ENCODE measurements at places on chromosomes 5 and 9. TPM values are rescaled to one million over a fixed set of nuclear protein-coding genes. Genes with fewer than 3 reads are reported as not detected.

SOHLH1 gene
- not detected for total RNA-seq

PCDHGC5 gene
- 2.7 TPM for total RNA-seq

PDE8B gene
- 10.6 TPM for total RNA-seq

SPATA31E1 gene
- not detected for total RNA-seq

PCDHB10 gene
- total RNA-seq = 1.9 TPM

CBY3 gene
- not detected for total RNA-seq

CD72 gene
- total RNA-seq = 5.2 TPM

TSC1 gene
- total RNA-seq = 50.8 TPM

AGPAT2 gene
- total RNA-seq = 184 TPM

GABRA1 gene
- 0.20 TPM for total RNA-seq

DNA sequence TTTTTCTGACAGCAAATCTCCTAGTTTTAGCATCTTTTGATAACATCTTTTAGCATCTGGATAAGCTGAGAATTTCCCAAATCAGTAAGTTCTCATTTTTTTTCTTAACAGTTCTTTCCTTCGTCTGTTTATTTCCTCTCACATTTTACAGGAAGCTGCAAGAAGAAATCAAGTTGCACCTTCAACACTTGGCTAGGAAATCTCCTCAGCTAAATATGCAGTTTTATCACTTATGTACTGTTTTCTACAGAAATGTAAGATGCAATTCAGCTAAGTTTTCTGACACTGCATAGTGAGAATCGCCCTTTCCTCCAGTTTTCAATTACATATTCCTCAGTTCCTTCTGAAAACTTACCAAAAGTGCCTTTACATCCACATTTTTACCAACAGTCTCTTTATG is 59.0 kb upstream of the MSX2 start:
- no peak for DNase-seq
- peaks cover 2% of the 10 kb centered on the region for H3K27me3 ChIP-seq
- no peak overlapping the region for H3K27ac ChIP-seq
- no peaks in the 10 kb centered on the region for H3K36me3 ChIP-seq

GRCh38 chr5:172144291-172144815 is 43.7 kb downstream of the STK10 start:
- peaks cover 2% of the 10 kb centered on the region for H3K36me3 ChIP-seq
- H3K27ac ChIP-seq = no peak overlapping the region

DNA sequence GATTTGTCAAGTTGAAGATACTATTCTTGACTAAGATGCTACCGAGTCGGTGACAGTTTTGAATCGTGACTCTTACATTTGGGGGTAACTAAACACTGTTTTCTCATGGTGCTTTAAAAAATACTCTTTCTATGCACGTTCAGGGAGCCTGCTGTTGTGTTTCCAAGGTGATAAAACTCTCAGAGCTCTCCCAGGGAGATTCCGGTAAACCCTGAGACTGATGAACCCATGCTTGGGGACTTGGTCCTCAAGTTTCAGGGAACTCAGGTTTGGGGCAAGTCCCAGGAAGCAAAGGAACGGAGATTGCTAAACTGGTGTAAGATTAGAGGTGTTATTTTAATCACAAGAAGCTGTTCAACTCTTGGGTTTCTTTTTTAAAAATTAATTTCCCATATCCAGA is 1.4 kb downstream of the GDA start:
- DNase-seq = no peak
- H3K4me3 ChIP-seq = no peak overlapping the region
- H3K4me1 ChIP-seq = no peaks in the 10 kb centered on the region

DNA sequence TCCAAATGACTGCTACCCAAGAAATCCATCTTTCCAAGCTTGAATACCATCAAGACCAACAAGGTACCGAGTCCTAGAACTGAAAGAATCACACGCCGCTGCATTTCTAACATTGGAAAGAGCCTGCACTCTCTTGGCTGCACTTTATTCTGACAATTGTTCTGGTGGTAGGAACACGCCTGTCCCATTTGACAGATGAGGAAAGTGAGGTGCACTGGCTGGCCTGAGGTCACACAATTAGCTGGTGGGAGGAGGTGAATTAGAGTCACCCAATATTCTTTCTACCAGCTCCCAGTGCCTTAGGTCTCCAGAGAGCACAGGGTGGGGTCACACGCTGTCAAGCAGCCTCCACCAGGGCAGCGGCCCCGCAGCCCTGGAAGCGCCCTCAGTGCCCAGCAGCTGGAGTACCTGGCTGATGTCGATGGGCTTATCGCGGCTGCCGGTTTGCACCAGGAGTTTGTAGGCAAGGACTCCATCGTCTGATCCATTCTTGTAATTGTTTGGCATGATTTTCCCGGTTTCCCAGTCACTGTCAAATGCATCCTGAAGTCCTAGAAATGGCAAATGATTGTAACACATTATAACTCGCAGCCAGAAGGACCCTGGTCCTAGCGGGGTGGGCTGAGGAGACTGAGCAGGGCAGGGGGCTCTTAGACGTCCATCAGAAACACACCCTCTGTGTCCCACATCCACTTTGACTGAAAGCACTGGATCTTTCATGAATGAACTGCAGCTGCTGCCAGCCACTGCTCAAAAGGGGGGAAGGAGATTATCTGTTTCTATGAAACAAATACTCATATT is 55.1 kb downstream of the PTCH1 start:
- H3K4me3 ChIP-seq = no peak overlapping the region
- peaks cover 70% of the 10 kb centered on the region for H3K4me1 ChIP-seq
- no peaks in the 10 kb centered on the region for H3K27me3 ChIP-seq
- DNase-seq = no peak

DNA sequence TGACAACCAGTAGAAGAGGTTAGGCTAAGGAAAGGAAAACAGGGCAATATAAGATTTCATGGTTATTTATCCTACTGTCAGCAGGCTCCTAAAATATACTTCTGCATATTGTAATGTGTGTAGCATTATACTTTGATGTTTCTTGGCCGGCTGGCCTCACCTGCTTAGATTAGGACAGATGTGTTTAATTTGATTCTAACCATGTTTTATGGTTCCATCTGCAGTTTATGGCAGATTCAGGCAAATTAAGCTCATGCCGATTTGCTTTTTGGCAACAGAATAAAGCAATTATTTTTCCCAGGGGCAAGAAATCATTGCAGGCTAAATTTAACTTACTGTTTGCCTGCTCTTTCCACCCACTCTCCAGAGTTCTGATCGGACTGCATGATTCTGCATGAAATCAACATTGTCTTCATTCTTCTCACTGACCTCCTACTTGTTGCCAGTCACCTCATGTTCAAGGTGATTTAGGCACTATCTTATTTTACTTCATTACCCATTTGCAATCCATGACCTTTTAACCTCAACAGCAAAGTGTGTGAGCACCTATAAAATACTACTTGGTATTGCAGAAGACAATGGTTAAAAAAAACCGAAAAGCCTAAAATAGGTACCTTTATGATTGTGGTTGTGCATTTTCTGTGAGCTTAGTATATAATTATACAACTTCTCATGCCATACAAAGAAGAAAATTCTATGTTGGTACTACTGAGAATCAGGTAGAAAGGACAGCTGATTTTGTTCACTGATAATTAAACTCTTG is 125.2 kb downstream of the EDIL3 start:
- no peak overlapping the region for H3K4me3 ChIP-seq
- no peaks in the 10 kb centered on the region for H3K27me3 ChIP-seq
- H3K36me3 ChIP-seq = no peaks in the 10 kb centered on the region
- H3K4me1 ChIP-seq = no peaks in the 10 kb centered on the region
- no peak for DNase-seq

DNA sequence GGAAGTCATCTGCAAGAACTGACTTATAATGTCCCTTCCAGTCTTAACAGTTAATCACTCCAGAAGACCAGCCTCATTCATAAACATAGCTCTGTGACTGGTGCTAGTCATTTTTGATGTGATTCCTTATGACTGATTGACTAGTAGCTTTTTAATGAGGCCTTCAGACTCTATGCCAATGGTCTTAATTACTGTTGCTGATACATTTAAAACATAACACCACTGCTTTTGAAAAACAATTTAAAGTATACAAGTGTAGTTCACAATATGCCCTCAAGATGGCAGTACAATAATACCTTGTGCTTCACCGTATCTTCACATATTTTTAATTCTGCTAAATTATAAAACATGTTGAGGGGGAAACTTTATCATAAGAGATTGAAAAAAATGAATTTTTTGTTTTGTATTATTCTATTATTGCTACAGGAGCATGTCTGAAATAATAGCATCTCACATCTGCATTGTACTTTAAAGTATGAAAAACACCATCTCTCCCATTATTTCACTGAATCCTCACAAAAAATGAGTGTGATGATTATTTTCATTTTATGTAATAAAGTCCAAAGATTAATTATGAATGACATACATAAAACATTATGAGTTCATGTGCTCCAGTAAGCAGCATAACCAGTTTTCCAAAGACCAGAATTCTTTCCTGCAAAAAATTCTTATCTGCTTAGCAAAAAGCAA is 55.2 kb upstream of the SHISAL2B start:
- no peaks in the 10 kb centered on the region for H3K27me3 ChIP-seq
- no peak overlapping the region for H3K27ac ChIP-seq
- H3K4me1 ChIP-seq = peaks cover 20% of the 10 kb centered on the region
- no peak overlapping the region for H3K4me3 ChIP-seq

- peak; percentile 76 for DNase-seq
- H3K36me3 ChIP-seq = peaks cover 4% of the 10 kb centered on the region
Measured at GRCh38 chr9:3827175-3827574, 301.4 kb upstream of the RFX3 start.

DNA sequence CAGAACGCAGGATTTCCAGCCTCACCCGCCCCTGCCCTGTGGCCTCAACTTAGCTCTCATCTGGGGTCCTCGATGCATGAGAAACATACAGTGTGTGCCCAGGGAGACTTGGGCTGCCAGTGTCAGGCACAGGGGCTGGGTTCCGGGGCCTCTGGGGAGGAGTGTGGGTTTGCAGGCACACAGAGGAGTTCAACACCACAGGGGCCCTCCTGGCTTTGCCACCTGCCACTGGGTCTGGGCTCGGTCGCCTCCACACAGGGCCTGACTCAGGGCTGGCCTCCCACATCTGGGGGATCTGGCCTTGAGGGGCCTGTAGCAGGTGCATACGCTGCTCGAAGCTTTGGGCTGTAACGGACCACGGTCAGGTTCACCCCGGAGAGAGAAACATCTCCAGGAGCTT is 111.6 kb downstream of the COL5A1 start:
- H3K36me3 ChIP-seq = no peaks in the 10 kb centered on the region
- no peak for DNase-seq
- no peak overlapping the region for H3K27ac ChIP-seq
- no peak overlapping the region for H3K4me3 ChIP-seq

DNA sequence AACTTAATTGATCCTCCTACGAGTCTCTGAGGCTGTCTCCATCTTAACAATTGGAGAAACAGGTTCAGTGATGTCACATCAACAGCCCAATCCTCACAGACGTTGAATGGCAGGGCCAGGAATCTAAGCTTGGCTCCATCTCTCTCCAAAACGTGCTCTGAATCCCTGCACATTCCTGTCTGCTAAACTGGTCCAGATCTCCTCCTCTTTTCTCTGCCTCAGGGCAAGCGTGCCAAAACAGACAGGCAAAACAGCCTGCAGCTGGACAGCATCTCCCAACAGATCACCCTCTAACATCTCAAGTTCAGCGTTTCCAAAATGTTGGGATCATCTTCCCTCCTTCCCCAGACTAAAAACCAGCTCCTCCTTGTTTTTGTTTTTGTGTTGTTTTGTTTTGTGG is 6.6 kb downstream of the FBP1 start:
- no peak overlapping the region for H3K4me3 ChIP-seq
- H3K27me3 ChIP-seq = no peaks in the 10 kb centered on the region
- no peaks in the 10 kb centered on the region for H3K36me3 ChIP-seq

DNA sequence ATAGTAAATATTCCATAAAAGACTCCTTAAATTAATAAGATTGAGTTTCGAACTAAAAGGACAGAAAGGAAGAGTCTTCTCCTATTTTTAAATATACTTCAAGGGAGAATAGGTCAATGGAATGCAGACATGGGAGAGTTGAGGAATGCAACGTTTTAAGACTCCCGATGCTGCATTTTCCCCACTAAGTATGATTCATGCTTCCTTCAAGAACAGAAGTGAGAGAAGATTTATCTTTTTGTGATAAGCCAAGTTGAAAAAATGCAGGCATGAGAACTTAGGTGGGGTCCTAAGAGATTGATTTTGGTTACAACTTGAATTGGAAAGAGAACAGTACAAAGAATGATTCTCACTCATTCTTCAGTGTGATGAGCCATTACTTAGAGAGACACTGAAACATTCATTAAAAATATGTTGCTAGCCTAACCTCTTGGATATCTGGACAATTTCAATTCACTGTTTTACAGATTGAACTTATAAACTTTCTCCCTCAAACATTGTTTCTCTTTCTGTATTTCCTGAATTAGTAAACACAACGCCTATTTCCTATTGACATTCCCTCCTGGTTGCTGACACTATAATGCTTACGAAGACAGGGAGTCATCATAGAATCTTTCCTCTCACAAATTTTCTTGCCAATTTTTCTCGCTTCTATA is 1666.1 kb upstream of the WWC1 start:
- no peak overlapping the region for H3K4me3 ChIP-seq
- H3K27me3 ChIP-seq = no peaks in the 10 kb centered on the region
- H3K36me3 ChIP-seq = no peaks in the 10 kb centered on the region
- no peaks in the 10 kb centered on the region for H3K4me1 ChIP-seq

DNA sequence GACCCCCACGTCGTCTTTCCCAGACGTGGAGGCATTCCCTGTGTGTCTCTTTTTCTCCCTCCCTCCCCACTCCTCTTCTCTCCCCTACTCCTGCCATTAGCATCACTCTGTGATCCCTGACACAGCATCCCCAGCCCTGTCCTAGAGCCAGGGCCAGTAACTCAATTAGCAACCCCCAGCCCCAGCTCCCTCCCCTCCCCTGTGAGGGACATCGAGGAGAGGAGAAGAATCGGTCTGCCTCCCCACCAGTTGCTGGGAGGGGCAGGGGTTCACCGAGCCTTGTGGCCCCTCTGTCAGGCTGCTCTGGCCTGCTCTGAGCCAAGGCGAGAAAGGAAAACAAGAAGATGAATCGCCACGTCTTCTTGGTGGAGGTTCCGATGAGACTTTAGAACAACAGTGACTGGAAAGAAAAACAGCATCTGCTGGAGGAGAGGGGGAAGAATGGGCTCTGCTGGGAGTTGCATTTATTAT is 123.1 kb downstream of the PAPPA start:
- no peaks in the 10 kb centered on the region for H3K27me3 ChIP-seq
- H3K4me1 ChIP-seq = no peaks in the 10 kb centered on the region
- H3K4me3 ChIP-seq = no peak overlapping the region
- DNase-seq = no peak

GRCh38 chr9:108168236-108168850 is 678.8 kb upstream of the KLF4 start:
- H3K4me1 ChIP-seq = peaks cover 4% of the 10 kb centered on the region
- H3K36me3 ChIP-seq = no peaks in the 10 kb centered on the region
- no peak overlapping the region for H3K27ac ChIP-seq
- DNase-seq = no peak
- H3K4me3 ChIP-seq = no peak overlapping the region
- H3K27me3 ChIP-seq = no peaks in the 10 kb centered on the region

DNA sequence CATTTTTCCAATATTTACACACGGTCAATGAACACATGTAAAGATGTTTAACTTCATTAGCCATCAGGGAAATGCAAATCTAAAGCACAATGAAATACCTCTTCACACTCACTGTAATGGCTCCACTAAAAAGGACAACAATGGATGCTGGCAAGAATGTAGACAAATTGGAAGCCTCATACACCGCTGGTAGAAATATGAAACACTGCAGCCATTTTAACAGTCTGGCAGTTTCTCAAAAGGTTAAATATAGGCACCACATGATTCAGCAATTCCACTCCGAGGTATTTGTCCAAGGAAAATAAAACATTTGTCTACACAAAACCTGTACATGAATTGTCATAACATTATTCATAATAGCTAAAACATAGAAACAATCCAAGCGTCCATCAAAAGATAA is 20.0 kb downstream of the RNF145 start:
- H3K4me1 ChIP-seq = peaks cover 4% of the 10 kb centered on the region
- no peaks in the 10 kb centered on the region for H3K27me3 ChIP-seq
- DNase-seq = no peak
- H3K4me3 ChIP-seq = no peak overlapping the region
- peaks cover 24% of the 10 kb centered on the region for H3K36me3 ChIP-seq

Data from lung (tissue), 17 donors.